ENCODE measurements at places on chromosomes 11 and 22.

- peak; percentile 90 for DNase-seq
Observed at GRCh38 chr11:10294290-10294953, 403 bp upstream of the SBF2 start.

- peak; percentile 9 for DNase-seq
Observed at GRCh38 chr11:1129143-1129610, 28.6 kb upstream of the MUC5AC start.

DNA sequence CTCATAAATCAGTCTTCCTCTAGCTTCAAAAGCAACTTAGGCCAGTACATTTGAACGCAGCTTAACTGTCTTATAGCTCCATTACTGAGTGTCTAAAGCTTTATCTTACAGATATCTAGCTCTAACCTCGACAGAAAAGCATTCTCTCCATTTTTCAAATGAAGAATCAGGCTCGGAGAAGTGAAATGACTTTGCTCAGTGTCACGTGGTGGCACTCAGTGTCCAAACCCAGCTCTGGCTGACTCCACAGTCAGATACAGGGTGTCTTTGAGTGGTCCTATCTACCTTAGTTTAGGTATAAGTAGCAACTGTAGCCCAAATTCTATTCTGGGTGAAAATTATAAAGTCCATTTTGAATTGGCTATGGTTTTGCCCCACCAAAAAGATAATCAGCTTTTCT, 38.7 kb upstream of the CHST1 start:
- no peak for DNase-seq

DNA sequence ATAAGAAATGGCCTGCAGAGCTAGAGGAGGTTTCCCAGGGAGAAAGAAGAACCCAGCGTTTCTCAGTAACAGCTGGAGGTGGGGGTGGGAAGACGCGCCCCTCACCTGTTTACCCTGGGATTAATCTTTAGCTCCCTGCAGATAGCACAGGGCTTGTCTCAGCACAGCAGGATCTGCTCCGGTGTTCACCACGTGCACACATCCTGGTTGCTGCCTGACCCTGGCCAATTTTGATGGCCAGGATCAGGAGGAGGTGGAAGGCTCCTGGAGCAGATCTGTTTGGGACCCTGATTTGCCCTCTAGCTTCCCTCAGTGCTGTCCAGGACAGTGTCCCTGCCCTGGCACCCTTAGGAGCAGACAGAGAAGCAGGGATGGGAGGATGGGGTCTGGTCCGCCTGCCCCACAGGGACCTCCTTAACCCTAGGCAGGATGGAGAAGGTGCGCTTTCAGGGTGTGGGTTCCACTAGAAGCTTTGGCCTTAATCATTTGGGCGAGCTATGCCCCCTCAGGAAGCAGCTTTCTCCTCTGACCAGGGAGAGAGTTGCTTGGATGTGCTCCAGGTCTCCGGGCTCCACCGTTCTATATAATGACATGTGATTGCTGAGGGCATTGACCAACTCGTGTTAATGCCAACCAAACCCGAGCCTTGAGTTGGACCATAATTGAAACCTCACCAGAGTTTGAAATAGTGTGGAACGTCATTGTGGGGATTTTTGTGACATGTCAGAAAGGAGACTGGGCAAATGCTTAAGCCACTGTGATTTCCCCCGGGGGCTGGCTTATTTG, 19.3 kb downstream of the UPB1 start:
- DNase-seq: no peak

DNA sequence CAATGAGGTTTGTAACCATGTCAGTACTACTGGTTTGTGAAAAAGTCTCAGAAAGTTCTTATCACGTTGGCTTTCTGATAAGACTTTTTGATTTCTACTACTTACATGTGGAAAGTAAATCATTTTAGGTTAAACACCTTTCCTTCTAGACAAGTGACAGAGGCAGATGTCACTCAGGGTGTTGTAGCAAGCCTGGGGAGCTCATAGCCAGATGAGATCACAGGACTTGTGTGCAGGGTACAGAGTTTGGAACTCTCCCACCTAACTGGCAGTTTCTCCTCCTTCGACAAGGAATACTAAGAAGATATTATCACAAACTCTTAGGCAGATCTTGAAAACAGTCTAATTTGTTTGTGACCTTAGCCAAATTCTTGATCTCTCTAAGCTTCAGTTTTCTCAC, 49.4 kb upstream of the PICALM start:
- no peak for DNase-seq

- peak; percentile 86 for DNase-seq
Observed at GRCh38 chr22:30878516-30879414, 89.8 kb downstream of the MORC2 start.

DNA sequence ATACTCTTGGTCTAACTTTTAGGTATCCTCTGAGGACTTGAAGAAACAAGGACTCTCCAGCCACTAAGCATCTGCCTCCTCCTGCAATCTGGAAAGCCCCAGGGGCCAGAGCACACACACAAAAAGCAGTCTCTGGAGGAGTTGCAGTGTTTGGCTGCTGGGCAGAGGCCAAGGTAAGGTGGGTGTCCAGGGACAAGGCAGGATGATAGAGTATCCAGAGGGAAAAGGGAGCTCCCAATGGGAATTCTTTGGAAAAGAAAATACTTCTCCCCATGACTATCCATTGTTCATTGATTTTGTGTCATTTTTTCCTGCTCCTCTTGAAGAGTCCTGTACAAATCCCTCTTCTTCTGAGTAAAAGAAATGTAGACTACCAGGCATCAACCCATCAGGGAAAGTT, at the start of gene OR52I2:
TSS of gene OR52I2 (plus strand) at position 301 of the 400 bp plus-strand sequence.
- no peak for DNase-seq

DNA sequence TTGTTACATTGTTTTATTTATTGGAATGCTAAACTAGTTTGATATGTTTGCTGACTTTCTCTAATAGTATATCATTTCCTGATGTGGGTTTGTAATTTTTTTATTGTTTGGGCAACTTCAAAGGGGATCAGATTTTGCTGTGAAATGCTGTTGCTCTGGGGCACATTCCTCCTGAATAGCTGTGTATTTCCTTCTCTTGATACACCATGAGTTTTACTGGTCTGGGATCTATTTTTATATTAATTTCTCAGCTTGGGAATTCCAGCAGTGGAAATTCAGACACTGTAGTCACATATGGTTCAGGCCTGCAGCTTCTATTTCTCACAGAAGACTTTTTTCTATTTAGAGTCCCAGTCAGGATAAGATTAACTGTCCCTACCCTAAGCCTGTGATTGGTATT, 58.9 kb downstream of the RPUSD4 start:
- no peak for DNase-seq

GRCh38 chr11:68655806-68656205, 28.5 kb upstream of the GAL start:
- DNase-seq: no peak

- peak; percentile 48 for DNase-seq
Observed at GRCh38 chr11:82864268-82864667, 36.0 kb downstream of the PRCP start.

DNA sequence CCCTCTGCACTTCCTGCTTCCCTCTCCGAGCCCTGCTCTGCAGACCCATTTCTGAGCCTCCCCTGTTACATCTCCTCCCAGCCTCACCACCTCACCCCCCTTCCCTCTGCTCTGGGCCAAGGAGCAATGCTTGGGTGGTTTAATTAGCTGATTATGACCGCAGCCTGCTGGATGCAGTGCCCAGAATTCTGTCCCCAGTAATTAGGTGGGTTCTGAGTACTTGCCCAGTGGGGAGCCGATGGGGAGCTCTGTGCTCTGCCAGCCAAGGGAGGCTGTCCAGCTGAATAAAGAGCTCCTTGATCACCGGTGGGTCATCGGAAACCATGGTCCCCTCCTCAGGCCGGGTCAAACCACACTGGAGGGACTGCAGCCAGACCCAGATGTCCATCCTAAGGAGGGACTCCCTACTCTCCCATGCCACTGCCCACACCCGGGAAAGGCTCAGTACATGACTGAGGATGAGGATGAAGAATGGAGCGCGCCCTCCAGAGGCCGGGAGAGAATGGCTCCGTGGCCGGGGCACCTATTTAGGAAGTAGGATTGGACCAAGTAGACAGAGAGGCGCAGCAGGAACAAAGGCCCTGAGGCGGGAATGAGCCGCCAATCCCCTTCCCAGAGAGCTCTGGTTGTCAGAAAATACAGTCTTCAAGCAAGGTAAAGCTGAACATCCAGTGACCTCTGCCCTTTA, 9.1 kb downstream of the ARRB1 start:
- peak; percentile 80 for DNase-seq

DNA sequence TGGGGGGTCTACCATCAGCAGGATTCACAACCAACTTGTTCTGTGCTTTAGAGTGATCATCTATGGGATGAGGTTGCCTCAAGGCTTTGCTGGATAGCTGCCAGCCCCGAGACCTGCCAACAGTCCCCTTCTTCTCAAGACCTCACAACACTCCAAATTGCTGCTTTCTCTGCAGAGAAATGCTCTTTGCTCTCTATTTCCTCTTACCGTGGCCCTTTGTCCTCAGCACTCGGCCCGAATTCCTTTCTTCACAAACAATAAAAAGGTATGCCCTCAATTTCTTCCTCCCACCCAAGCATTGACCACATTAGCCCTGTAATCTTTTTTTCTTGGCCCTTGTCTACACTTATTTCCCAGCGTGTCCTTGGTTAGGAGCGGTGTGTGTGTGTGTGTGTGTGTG, 147.4 kb upstream of the SNX19 start:
- no peak for DNase-seq

DNA sequence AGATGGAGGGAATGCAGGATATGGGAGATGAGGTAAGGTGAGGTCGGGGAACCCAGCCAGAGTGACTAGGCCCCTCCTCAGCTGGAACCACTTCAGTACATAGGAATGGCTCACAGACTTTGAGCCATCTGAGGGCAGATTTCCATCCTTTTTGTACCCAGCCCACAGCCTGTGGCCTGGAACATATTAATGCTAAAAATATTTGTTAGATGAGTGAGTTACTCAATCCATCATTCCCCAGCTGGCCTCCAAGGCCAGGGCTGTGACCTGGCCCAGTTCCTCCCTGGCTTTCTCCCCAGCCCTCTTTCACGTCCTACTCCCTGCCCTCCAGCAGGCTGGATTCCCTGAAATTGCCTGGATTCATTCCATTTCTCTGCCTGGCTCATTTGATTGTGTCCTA, 57.2 kb upstream of the PRDM11 start:
- no peak for DNase-seq

DNA sequence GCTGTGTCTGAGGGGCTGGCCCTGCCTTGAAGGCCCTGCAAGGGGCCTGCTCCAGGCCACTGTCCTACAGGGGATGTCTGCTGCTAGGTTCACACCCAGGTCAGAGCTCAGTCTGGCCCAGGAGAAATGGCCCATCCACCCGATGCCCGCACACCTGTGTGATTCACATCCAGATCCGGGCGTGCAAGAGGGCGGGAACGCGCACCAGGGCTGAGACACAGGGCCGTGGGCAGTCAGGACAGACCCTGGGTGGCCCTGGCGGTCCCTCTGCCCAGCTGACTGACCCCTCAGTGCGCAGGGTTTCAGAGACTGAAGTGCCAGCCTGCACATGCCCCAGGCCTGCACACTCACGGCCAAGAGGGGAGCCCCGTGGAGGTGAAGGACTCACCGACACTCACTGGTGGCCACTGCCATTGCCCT, 7.4 kb downstream of the TOLLIP start:
- DNase-seq: no peak

- peak; percentile 70 for DNase-seq
Observed at GRCh38 chr11:19905280-19905853, 192.7 kb downstream of the NAV2 start.

GRCh38 chr22:50304528-50305392, 2.7 kb downstream of the PLXNB2 start:
- DNase-seq: no peak

DNA sequence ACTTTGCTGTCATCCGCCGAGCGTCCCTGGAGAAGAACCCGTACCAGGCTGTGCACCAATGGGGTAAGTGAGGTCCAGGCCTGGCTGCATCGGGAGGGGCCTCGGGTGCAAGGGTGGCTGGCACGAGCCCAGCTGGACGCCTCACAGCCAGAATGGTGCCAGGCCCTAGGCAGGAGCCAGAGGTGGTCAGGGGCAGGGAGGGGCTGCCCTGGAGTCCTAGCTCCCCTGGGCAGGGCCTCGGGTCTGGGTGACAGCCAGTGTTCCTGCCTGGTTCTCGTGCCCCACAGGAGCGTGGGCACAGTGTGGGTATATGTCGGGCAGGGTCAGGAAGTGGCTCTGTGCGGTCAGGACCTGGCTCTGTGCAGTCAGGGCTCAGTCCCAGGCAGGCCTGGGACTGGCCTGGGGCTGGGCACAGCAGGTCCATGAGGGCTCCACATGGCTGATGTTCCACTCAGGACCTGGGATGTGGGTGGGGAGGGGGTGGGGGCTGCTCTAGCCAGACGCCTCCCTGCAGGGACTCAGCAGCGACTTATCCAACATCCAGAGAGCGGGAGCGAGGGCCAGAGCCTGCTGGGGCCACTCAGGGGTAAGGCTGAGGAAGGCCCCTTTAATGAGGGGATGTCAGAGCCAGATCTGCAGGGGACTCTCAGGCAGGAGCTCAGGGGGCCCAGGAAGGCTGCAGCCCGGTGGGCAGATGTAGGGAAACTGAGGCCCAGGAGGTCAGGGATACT, 1.2 kb downstream of the TSPAN32 start:
- DNase-seq: no peak

GRCh38 chr22:37043828-37044538, 7.6 kb upstream of the KCTD17 start:
- peak; percentile 52 for DNase-seq

DNA sequence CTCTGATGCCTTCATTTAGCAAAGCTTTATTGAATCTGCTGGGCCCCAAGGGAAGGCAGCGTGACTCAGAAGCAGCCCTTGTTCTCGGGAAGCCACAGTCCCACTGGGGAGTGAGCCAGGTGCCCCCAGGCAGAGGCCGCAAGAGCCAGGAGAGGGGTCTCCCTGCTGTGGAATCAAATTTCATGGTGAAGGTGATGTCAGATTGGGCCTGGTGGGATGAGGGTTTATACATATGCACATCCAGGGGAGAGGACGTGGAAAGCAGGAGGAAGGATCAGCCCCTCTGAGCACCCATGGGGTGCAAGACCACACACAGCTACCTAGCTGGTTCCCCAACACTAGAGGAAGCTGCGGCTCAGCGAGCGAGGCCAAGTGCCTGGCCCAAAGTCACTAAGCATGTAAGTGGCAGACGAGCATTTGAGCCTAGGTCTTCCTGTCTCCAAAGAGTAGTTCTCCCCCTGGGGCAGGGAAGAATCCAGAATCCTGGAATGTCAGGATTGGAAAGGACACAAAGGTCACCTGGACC, 2.0 kb downstream of the SYNGR1 start:
- no peak for DNase-seq

DNA sequence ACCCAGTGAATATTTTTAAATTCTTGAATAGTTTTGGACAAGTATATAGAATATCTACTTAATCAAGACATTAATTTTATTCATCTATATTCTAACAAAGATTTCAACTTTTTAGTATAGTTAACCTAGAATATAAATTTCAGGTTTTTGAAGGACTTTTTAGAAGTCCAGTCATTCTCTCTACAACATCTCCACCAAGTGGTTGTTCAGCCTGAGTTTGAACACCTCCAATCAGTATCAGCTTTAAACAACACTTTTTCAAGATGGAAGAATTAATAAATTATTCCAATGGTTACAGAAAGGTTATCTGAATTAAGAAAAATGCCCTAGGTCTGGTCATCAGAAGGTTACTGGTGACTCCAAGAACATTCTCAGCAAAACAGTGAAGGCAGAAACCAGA, 31.8 kb downstream of the EIF3M start:
- DNase-seq: no peak

- peak; percentile 34 for DNase-seq
Observed at GRCh38 chr11:2136209-2136951, 2.8 kb downstream of the IGF2 start.

GRCh38 chr11:35671396-35672127, 9.0 kb downstream of the TRIM44 start:
- no peak for DNase-seq

All from lung (tissue), 17 donors.